Activated CD8-positive, alpha-beta T cell treated with anti-CD3 and anti-CD28 coated beads, Interleukin-2, amount 10 ng/mL, durations not matched to agents 7 days and 5 days (primary cell): ENCODE measurements at places on chromosomes 3 and 15. TPM values are rescaled to one million over a fixed set of nuclear protein-coding genes. Genes with fewer than 3 reads are reported as not detected.

NME9 gene
- total RNA-seq: not detected

DNA sequence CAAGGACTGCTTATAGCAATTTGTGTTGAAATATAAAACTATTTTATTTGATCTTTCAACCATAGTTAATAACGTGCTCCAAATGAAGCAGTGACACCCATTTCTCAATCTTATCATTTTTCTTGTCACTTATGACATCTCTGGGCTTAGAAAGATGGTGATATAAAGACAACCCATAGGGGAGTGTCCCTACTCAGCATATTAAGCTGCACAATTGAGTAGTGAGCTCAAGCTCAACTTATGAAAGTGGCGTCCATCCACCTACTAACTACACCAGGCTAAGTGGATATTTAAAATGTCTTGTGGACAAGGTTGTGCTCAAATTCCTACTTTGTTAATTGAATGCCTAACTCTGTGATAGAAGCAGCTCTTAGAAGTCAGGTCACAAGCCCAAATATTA, 46.7 kb downstream of the SLC9C1 start:
- DNase-seq: no peak

- no peak for DNase-seq
Observed at GRCh38 chr15:67232591-67232990, 21.9 kb downstream of the AAGAB start.

WNT5A gene
- total RNA-seq: not detected

DNA sequence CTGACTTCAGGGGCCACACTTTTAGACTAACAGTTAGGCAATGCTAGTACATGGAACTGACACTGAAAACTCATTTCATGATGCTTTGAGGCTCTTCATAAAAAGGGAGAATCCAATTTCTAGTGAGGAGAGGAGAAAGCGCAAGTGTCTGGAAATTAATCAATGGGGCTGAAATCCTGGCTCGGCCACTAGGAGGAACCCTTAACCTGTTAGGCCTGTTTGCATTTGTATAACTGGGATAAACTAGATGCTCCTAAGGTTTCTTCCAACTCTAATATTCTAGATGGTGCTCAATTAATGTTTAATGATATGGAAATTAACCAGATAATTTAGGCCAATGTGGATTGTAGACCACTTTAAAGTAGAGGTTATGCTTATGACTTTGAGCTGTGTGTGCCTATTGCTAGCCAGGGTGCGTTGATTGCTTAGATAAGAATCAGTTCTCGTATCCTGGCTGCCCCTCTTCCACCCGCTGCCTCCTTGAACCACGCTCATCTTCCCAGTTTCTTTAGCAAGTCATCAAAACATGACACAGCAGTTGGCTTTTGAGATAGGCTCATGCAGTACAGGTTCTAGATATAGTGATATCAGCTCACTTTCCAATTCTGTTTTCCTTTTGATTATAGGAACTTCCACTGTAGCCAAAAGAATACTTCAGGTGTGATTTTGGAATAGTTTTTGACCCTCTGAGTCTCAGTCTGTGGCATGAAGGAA, 16.8 kb upstream of the CRBN start:
- no peak for DNase-seq

GRCh38 chr15:63502843-63503738, 1.3 kb upstream of the USP3 start:
- DNase-seq: peak; percentile 86

ITIH1 gene
- not detected for total RNA-seq

SHF gene
- total RNA-seq: 0.57 TPM

CNTN4 gene
- not detected for total RNA-seq

CFAP20DC gene
- 1.5 TPM for total RNA-seq

CCDC13 gene
- total RNA-seq: 0.63 TPM

DNA sequence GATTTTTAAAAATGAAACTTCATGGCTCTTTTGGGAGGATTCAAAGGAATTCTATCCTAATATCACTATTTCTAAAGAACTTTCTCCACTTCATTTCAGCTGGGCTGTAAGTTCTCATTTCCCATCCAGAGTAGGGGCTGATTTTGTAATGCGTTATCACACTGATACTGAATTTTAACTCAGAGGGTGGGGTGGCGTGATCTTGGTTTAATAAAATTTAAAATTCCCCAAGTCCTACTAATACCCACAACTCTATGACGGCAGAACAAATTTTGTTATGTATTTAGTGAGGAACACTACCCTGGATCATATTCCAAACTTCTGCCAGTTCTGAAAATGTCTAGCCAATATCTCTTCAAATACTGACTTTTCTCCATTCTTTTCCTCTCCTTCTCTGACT, 92.7 kb downstream of the ASB7 start:
- no peak for DNase-seq

B3GALNT1 gene
- total RNA-seq: 19.7 TPM

GRCh38 chr3:54773271-54773670, 154.6 kb downstream of the LRTM1 start:
- no peak for DNase-seq

- no peak for DNase-seq
Observed at GRCh38 chr15:45868109-45868691, 233.4 kb downstream of the SQOR start.

DNA sequence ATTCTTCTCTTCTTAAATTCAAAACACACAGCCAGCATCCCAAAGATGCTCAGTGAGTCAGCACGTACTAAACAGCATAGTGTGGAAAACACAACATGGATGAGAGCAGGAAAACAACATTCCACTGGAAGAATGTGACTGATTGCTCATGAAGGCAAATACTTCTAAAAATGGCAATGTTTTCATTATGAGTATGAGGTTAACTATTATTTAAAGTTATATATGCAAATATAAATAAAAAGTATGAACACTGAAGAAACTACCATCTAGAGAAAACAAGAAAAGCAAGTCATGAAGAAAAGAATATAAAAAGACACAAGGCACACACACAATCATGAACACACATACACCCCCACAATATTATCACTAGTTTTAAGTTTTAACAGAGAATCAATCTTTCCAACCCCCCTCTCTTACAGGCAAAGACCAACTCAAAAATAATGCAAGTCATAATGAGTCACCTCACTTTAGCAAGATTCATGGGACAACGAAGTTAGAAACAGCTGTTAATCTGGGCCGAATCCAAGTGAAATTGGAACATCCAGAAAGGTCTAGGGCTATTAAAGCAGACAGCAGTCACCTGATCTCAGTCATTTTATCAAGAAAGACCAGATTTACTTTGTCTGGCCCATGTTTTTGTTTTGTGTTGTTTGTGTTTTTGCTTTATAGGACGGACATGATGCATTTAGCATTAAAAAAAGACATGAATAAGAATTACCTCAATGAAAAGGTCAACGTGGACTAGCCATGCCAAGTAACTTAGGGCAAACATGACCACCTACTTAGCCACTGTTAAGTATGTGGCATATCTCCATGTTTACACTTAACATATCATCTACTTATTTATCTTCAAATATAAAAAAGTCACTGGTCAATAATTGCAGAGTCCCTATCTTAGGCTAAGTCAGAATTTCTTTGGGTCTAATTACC, 18.1 kb downstream of the GBE1 start:
- DNase-seq: no peak

DNA sequence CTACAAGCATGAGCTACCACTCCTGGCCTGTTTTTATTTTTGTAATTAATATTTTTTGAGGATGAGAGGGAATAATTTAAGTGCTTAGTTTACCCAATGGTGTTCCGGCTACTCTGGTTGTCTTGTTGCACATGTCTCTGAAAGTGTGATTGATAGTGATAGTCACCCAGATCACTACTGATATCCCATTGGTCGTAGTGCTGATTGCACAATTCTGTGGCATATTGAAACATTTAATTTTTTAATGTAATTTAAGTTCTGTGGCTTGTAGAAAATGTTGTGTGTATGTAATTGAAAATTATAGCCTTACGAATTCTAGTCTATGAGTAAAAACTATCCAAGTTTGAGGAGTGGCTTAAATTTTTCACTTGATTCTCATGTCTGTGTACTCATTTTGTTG, 11.9 kb downstream of the ARIH2 start:
- no peak for DNase-seq

- no peak for DNase-seq
Observed at GRCh38 chr3:66200147-66200546, 20.7 kb upstream of the SLC25A26 start.

DNA sequence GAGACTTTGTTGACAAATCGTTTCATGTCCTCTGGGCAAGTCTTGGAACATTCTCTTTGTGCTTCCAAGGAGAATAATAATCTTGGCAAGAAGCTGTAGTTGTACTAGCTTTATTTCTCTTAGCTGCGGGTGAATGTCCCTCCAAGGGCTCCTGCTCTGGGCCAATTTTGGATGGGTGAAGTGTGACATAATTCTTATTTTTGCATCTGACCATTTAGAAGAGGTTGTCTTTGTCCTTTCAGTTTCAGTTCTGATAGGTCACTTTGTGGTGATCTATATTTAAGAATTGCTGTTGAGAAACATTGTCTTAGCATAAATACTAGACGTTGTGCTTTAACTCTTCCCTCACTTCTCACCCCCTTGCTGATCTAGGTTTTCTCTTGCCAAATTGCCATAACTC, 164.8 kb upstream of the RORA start:
- no peak for DNase-seq

GRCh38 chr15:66935688-66936087, 129.7 kb upstream of the SMAD3 start:
- no peak for DNase-seq

GOLGA6L24 gene
- not detected for total RNA-seq

CRBN gene
- 56.7 TPM for total RNA-seq

ZNF717 gene
- 13.3 TPM for total RNA-seq

DNA sequence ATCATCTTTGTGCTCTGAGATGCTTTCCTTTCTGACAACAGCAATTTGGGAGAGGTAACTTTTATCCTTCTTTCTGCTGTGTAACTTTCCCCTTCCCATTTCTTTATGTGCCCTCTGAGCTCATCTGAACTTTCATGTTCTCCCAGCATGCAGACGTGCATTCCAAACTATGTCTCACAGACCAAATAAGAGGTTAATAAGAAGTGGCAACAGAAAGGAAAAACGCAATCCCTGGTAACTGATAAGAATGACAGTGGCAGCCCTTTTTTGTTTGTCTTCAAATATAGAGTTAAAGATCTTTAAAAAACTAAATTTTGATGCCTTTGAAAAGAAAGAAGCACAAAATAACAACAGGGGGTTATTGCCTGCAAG, 533.4 kb downstream of the FOXP1 start:
- no peak for DNase-seq

DNA sequence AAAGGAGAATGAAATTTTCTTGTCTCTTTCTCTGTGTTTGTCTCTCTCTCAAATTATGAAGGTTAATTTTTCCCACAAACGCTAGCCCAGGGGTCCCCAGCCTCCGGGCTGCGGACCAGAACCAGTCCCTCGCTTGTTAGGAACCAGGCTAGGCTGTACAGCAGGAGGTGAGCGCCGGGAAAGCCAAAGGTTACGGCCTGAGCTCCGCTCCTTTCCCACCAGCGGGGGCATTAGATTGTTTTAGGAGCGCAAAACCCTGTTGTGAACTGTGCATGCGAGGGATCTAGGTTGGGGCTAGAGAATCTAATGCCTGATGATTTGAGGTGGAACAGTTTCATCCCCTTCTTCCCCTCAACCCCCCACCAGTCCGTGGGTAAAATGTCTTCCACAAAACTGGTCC, 74.7 kb upstream of the ZNF385D start:
- no peak for DNase-seq

ROBO1 gene
- 3.0 TPM for total RNA-seq

GRCh38 chr15:37125143-37125542, 24.8 kb upstream of the MEIS2 start:
- no peak for DNase-seq

POPDC2 gene
- 4.8 TPM for total RNA-seq

GRCh38 chr3:110968076-110968475, 103.5 kb upstream of the NECTIN3 start:
- no peak for DNase-seq

CLSTN2 gene
- total RNA-seq: not detected

GRCh38 chr3:139532976-139533375, 6.6 kb downstream of the RBP1 start:
- DNase-seq: no peak

TPRG1 gene
- total RNA-seq: 1.0 TPM

- DNase-seq: no peak
Observed at GRCh38 chr3:176824811-176825210, 372.5 kb downstream of the TBL1XR1 start.
